ENCODE measurements at places on chromosomes 5 and 9.

- DNase-seq, result no peak
These were observed 260.8 kb downstream of the FAM114A2 start for GRCh38 chr5:153777681-153778581.

DNA sequence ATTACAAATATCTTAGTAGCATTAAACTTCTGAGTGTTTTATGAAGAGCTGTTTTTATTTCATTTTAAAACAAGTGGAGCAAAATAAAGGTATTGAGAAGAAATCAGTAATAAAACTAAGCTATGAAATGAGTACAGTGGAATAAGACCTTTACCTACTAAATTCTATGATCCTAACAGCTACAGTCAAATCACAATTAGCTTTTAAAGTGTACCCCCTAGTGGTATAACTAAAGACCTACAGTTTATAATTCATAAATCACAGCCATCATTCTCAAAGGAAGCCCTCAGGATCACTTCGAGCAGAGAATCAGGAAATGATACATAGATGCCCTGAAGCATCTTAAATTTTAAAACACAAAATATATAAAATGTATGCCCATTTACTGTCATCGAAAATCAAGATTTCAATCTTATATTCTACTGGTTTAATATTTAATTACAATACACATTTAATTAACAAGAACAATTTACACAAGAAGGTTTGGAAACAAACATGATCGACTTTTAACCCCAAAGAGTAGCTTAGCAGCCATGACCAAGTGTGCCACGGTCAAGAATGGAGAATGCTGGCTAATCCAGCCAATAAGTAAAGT, 12.3 kb downstream of the CCNH start:
- peak; percentile 49 for DNase-seq

DNA sequence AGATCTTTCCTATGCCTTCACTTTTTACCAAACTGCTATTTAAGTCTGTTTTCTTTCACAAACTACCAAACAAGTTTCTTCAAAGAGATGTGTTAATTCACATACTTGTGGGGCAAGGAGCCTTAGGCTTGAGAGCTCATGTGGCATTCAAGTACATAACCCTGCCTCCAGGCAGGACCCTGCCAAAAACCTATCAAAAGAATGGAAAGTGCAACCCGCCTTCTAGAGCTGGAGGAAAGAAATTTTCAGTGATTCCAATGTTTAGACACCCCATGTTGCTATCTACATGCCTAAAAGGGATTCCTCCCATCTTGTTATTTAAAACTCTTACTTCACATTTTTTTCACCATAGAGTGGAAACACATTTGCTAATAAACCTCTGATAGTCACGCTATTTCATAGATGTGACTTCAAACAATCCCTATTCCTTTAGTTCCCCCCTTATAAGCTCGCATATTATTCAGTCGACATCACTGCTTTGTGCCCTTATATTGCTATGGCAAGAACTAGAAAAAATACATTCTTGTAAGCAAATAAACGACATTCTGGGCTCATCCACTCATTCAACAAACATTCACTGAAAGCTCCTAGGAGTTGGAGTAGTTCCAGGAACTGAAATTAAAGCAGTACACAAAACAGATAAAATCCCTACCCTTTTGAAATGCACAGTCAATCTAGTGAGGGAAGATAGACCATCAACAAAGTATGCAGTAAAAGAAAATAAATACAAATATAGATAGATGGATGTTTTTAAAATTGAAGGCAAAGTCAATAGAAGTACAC, 518.1 kb downstream of the ELAVL2 start:
- DNase-seq, result no peak

DNA sequence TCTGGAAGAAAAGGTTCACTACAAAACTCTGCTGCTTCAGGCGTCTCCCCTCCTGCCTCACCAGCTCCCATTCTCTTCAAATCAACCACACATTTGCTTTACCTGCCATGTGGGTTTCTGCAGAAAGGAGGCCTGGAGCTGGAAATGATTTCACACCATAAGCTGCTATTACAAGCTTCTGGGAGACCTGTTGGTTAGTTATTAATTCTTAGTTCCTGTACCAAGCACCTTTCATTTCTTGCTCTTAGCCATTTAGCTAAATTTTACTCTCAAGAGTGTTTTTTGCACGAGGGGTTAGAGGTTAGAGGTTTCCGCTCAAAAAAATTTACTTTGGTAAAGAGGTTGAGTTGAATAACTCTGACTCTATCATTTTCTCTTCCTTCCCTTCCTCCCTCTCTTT, 70.3 kb downstream of the MAP1B start:
- DNase-seq, result no peak

DNA sequence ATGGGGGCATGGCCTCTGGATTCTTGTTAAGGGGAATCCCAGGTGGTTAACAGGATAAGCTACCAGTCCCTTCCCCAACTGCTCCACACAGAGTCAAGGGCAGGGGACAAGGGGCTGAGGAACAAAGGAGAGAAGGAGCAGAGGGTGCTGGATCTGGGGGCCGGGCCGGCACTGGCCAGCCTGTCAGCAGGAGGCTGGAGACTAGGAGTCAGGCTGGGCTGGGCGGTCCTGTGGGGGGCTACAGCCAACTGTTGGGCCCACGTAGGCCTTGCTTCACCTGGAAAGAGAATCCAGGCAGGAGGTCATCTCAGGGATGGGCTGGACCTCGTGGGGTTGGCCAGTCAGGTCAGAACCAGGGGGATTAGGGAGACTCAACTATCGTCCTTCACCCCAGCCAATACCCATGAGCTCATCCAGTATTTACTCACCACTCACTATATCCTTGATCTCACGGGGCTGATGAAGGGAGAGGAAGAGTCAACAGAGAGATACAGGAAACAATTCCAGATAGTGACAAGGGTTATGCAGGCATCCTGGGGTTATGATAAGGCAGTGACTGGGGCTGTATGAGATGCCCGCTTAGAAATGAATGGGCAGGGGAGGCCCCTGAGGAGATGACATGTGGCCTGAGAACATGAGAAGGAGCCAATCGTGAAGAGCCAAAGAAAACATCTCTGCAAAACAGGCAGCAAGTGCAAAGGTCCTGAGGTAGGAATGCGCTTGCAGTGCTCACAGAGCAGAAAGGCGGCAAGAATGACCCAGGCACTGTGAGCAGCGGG, 47.9 kb upstream of the SLC25A51 start:
- DNase-seq, result no peak

- no peak for DNase-seq
These were observed 1.4 kb upstream of the NDFIP1 start for GRCh38 chr5:142107036-142107735.

GRCh38 chr5:160231783-160232342, 2.6 kb downstream of the FABP6 start:
- DNase-seq, result no peak

- no peak for DNase-seq
These were observed 1.7 kb downstream of the PHF2 start for GRCh38 chr9:93577975-93578682.

DNA sequence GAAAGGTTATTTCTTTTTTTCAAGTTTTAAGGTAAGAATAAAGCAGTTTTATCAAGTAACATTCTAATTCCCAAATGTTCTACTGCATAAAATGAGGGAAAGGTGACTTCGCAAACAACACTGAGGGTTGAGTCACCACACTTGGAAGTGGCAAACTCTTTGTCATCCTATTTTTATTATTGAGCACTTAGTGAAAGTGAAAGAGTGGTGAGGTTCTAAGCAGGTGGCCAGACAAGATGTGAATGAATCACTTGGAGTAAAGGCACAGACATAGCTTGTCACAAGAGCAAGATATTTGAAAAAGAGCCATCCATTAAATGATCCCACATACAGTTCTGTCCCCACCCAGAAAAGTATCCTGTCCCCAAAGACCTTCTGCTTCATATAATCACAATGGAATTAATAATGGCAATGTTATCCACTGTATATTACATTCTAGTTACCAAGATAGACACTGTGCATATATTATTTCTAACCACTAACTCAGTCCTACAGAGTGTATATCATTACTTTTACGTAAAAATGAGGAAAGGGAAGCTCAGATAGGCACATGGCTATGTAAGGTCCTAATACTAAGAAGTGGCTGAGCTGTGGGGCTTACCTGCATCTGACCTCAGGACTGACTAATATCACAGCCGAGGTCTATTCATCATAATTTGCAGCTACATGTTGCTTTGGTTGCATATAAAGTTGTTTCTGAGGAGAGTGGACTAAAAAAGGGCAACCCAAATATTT, 730.4 kb upstream of the MEF2C start:
- DNase-seq, result no peak
